Activated CD8-positive, alpha-beta memory T cell treated with anti-CD3 and anti-CD28 coated beads for 48 hours (primary cell): ENCODE measurements at places on chromosomes 4 and X.

DNA sequence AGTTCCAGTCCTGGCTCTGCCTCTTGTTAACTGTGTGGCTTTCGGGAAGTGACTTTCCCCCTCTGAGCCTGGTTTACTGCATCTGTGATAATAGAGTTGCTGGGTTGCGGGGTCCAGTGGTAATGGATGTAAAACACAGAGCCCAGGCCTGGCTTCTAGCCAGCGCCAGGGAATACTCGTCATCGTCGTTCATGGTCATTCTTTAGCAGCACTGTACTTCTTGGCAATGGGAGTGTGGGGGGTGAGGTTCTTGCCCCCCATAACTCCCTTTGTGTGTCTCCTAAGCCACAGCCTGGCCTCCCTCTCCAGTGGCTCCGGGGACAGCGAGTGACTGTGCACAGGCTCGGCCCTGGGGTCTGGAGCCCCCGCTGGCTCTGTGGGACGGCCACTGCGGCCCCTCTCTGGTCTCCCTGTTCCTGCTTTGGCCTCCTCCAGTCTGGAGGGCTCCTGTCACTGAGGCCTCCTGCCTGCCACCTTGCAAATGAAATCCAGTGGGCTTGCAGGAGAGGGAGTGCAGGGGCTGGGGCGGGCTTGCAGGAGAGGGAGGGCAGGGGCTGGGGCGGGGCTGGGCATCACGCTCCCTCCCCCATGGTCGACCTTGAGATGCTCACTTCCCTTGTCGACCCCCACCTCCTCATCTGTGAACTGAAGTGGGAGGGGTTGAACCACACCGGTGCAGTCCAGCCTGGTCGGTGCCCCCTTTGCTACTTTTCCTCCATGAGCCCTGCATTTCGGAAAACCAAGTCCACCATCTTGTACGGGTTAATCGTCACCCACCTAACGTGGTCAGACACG, 13.2 kb downstream of the PSAPL1 start:
- no peak for DNase-seq

- no peak for DNase-seq
Observed at GRCh38 chr4:146330392-146330791, 116.1 kb downstream of the REELD1 start.

DNA sequence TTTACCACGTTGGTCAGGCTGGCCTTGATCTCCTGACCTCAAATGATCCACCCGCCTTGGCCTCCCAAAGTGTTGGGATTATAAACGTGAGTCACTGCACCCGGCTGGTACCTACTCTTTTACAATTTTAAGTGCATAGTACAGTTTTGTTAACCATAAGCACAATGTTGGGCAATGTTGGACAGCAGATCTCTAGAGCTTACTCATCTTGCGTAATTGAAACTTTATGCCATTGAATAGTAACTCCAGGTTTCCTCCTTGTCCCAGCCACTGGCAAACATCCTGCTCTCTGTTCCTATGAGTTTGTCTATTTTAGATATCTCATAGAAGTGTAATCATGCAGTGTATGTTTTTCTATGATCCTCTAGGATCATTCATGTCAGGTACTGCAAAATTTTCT, 9.3 kb upstream of the CPE start:
- DNase-seq, result no peak

GRCh38 chr4:111064342-111064993, 441.6 kb upstream of the PITX2 start:
- DNase-seq, result no peak

- DNase-seq, result no peak
Observed at GRCh38 chr4:99586322-99586721, 11.7 kb downstream of the MTTP start.

DNA sequence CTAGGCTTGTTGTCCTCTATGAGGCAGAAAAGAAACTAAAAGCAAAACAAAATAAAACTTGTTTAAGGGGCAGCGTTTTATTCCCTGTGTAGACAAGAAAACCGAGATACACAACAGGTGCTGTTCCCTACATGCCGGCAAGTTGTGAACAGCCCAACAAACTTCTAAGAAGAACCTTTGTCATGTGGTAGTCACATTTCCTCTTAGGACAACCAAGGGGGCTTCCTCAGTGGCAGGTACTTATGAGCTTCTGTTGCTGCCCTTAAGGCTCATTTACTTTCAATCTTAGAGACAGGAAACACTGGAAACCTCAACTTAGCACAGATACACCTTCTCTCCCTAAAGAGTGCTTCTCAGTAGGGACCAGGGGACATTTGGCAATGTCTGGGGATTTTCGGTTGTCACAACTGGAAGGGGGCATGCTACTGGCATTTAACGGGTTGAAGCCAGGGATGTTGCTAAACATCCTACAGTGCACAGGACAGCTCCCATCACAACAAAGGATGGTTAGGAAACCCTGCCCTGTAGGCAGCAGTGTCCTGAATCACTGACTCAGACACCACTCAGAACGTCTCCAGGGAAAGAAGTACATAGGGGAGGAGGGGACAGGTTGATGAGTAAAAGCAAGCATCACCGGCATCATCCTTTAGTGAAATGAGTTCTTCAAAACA, 111.0 kb downstream of the ASB9 start:
- no peak for DNase-seq

- no peak for DNase-seq
Observed at GRCh38 chr4:136001791-136002190, 1530.5 kb downstream of the PCDH18 start.

- no peak for DNase-seq
Observed at GRCh38 chrX:2640436-2641150, 50.5 kb upstream of the CD99 start.

DNA sequence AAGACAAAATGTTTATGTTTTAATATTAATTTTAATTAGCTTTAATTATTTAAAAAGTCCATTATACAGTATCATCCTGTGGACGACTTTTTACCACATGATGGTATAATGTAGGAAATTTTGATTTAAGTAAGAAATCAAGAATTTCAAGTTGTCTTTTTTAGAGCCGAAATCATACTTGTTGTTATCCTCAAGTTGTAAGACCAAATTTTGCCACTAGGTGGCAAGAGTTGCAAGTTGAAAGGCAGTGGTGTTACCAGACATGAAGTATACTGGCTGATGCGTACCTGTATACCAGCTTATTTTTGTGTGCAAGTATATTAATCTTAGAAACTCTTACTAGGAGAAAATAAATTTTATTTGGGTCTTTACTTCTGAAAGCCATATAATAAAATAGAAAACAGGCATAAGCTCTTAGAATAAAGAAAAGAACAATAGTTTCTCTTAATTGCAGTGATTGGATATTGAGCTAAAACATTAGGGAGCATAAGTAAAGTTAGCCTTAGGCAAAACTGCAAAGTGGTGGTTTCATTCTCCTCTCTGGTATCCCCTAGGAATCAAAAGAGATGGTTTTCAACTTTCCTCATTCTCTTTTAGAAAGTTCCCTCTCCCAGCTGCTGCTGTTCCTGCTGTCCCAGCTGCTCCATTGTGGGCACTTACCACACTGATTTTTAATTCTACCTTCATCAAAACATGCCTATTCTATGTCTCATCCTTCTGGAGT, 118.0 kb upstream of the WDFY3 start:
- no peak for DNase-seq

GRCh38 chr4:137451172-137451825, 81.0 kb downstream of the PCDH18 start:
- DNase-seq, result no peak

DNA sequence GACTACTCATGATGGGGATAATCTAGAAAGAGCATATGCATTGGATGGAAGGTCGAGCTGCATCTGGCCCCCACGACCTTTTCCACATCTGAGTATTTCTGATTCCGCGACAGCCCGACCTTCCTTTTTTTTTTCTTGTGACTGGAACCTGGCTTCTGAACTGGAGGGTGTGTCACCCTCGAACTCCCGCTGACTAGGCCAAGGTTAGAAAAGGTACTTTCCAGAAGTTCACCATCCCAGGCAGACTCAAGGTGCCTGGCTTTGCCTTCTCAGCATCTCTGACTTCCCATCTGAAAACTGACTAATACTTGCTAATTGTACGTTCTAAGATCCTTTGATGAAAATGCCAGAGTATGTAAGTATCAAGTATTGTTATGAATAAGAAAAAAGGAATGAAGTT, 49.3 kb upstream of the CD40LG start:
- DNase-seq, result no peak

DNA sequence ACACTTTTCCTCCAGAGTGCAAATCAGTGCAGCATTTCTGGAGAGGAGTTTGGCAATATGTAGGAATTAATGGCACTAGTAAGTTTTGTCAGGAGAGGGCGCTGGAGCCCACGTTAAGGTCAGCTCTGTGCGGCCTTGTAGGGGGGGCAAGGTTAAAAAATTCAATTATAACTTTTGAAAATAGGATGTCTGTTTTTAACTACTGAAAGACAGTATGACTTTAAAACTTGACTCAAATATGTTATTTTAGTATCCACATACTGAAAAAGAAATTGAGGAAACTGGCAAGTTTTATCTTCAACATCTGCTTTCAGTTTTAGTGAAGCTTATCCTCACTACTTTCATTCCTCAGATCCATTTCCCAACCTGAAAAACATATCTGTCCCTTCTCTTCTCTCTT, 30.9 kb upstream of the HSD17B13 start:
- no peak for DNase-seq

GRCh38 chrX:3346501-3347259, at the start of gene MXRA5:
MXRA5 (minus strand) TSS chrX:3346652; CDS start chrX:3343833, 2,819 bp downstream.
- DNase-seq, result no peak

DNA sequence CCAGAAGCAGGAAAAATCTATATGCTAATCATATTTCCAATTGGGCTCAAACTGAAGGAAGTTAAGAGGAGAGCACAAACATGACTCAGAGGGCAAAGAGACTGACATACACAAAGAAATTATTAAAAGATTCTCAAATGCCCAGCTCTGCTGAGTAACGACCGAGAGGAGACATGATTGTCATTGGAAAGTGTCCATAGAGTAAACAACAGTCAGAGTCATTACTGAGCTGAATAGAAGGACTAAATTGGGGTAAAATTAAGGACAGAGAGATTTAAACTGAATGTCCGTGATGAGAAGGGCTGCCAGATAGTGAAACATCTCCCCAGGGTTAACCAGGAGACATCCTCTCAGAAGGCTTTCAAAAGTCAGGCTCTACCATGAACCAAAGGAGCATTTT, 111.2 kb upstream of the GALNT7 start:
- DNase-seq, result no peak

- DNase-seq, result no peak
Observed at GRCh38 chr4:145756244-145756643, 76.3 kb downstream of the C4orf51 start.

GRCh38 chr4:107497054-107497453, 223.0 kb downstream of the PAPSS1 start:
- no peak for DNase-seq

- peak; percentile 12 for DNase-seq
Observed at GRCh38 chrX:71282514-71283402, 677 bp upstream of the NONO start.

DNA sequence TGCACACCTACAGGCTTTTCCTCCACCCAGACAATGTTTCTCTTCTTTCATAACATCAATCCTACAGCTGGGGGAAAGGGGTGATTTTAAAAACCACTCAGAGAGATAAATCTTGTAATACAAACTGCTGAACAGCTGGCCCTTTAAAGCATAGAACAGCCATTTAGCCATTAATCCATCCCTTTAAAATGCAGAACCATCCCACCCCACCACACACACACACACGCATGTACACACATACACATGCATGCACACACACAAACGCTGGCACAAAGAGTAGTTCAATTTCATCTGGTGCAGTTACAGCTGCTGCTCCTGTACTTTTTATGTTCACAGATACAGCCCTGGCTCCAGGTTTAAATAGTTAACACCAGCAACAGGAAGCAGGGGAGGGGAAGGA, 426.1 kb downstream of the MID1IP1 start:
- no peak for DNase-seq

GRCh38 chrX:39050427-39050826, 249.2 kb downstream of the MID1IP1 start:
- no peak for DNase-seq

GRCh38 chrX:66051980-66052379, 12.1 kb upstream of the VSIG4 start:
- no peak for DNase-seq

DNA sequence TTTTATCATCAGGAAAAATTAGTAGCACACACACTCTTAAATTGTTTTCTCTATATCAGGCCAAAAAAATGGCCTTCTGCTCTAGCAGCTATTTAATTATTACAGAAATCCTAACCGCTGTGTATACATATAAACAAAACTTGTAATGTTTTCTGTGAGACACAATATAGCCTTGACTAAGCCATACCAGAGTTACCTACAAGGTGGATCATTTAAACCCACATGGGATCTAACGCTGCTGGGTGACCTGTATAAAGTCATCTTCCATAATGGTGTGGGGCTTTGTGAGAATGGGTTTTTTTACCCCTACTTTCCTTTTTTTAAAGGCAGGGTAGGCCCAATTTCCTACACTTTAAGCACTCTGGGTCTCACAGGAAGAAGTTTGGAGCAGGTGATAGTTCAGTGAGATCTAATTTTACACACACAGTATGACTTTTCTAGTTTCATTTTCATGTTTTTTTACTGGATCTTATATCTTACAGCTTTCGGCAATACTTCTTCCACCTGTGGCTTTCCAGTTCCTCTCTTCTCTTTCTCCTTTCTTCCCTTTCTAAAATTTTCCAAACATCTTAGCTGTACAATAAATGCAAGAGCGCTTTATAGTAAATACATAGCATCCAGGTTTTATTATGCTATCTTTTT, 66.9 kb upstream of the MMAA start:
- DNase-seq, result no peak

GRCh38 chrX:133638285-133638684, 223.0 kb upstream of the GPC4 start:
- no peak for DNase-seq

DNA sequence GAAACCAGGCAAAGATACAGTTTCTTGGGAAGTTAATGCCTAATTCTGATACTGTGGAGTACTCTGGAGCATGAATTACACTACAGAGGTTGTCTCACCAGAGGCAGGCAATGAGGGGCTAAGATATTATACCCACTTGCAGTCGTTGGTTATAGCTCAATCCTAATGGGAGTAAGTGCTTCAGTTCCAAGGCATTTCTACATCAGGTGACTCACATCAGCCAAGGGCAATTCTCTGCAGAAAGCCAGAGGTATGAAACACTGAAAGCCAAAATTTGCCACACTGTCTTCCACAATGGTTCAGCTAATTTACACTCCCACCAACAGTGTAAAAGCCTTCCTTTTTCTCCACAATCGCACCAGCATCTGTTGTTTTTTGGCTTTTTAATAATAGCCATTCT, 174.0 kb upstream of the IL15 start:
- no peak for DNase-seq

- DNase-seq, result no peak
Observed at GRCh38 chrX:31213941-31214340, 142.1 kb upstream of the FTHL17 start.

- DNase-seq, result no peak
Observed at GRCh38 chr4:7432531-7433375, 2.0 kb downstream of the PSAPL1 start.
